NCI-H187 (cell line): ENCODE measurements at places on chromosomes 4 and X.

GRCh38 chr4:16579866-16580265 lies 318.6 kb downstream of the LDB2 start:
- no peak for DNase-seq

- no peak for DNase-seq
Measured at GRCh38 chrX:41922431-41923151, 763 bp downstream of the CASK start.

- no peak for DNase-seq
Measured at GRCh38 chr4:166311169-166311568, 438.1 kb downstream of the TLL1 start.

- no peak for DNase-seq
Measured at GRCh38 chr4:181752516-181752915, 490.7 kb upstream of the TENM3 start.

DNA sequence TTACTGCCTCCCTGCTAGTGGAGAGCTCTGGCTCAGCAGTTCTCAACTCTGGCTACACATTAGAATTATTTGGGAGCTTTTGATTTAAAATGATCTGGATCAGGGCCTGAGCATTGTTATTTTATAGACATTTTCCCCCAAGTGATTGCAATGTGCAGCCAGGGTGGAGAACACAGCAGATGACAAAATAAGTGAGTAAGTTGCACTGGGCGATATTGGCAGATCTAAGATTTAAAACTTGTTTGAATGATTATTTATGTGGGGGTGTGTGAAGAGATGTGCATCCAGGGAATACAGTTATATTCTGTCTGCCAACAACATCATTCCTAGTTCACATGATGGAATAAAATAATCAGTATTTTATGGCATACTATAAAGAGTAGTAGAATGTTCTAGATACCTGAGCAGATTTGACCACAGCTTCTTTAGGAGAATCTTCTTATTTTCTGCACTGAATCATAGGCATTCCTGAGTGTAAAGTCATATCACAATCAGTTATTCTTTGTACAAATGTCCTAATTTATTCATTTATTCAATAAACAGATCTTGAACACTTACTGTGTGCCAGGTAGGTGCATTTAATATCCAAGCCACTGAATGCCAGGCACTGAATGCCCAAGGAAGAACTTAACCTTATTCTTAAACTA lies 123.9 kb downstream of the UCHL1 start:
- DNase-seq: no peak

- no peak for DNase-seq
Measured at GRCh38 chr4:15771216-15772058, 6.7 kb upstream of the CD38 start.

DNA sequence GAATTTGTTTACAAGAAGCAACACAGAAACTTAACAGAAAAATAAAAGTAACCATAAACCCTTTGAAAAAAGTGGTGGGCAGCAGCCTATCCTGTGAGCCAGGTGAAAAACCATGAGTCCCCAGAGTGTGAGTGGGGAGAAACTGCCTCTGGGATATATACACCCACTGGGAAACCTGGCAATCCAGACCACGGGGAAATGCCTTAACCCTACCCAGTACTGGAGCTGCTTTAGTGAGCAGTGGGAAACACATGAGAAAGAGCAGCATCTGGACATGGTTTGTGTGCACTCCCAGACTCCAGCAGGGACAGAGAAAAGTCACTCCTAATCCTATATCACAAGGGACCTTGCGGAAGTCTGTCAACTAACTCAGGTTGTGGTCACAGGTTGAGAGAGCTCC lies 39.4 kb downstream of the UGT2A2 start:
- DNase-seq: no peak

DNA sequence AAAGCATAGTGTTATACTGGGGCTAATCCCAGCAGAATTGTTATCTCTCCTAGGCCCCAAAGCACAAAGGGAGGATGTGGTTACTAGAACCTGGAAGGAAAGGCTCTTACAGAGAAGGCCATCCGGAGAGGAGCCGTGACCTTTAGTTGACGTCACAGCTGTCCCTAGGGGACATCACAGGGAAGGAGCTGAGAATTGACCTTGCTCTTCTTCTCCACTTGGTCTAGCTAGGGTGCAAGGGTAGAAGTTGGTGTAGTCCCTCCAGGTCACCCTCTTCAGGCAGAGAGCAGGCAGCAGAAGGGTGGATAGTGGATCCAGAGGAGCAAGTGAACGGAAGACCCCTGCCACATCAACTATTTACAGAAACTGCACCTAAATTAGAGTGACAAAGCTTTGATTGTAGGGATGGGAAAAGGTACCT lies 22.8 kb upstream of the FGF2 start:
- no peak for DNase-seq

DNA sequence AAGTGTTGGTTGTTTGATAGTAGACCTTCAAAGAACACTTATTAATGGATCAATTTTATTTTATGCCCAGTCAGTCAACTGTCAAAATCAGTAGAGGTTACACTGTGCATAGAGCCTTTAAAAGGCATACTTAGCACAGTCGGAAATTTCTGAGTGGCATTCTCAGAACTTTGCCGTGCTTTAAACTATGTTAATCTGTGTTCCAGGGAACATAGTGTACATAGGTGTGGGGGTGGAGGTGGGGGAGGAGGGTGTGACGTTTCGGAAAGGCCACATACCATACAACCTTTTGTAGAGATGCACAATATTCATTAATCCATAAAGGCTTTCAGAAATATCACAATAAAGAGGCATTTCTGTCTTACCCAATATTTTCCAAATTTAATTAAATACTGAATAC lies 75.8 kb downstream of the RS1 start:
- DNase-seq: no peak

DNA sequence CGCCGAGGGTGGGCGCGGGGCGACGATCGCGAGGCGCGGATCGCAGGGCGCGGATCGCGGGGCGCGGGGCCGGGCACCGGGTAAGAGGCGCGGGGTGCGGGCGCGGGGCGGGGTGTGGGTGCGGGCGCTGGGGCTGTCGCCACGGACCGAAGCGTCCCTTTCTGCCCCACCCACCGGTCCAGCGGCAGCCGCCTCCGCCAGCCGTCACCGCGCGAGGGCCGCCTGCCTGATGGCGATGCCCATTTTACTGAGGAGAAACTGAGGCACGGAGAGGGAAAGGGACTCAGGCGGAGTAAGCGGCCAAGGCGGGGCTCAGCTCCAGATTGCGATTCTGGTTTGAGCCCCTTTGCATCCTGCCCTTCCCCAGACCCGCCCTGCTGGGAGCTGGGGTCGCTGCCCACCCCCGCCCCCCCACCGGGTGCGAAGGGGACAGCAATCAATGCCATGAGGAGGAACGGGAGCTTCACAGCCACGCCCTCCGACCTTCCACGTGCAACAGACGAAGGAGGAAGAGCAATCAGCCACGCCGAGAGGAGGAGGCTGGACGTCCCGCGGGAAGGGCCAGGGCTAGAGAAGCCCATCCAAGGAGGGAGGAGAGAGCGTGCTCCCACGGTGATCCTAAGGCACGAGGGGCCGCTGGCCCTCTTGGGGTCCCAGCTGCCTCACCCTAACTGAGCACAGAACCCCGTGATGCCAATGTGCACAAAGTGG lies 10.9 kb upstream of the MAN2B2 start:
- DNase-seq: no peak

GRCh38 chrX:23901805-23902204 lies 5.9 kb downstream of the APOO start:
- DNase-seq: no peak

- no peak for DNase-seq
Measured at GRCh38 chr4:76854858-76855257, 43.1 kb downstream of the SOWAHB start.

- no peak for DNase-seq
Measured at GRCh38 chr4:174225349-174226049, 58.0 kb downstream of the FBXO8 start.

DNA sequence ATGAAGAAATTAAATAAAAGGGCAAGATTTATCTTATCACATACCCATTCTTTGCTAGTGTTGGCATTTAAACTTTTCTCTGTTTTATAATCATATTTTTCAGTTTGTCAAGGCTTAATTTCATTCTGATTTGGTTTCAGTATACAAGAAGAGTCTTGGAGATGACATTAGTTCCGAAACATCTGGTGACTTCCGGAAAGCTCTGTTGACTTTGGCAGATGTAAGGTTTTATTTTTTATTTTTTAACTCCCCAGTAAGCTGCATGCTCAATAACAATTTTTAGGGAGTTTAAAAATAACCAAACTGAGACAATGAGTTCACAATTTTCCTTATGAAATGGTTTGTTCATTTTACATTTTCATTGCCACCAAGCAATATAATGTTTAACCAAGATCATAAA lies 39.8 kb downstream of the ANXA3 start:
- no peak for DNase-seq
